Thyroid gland (tissue), 4 donors: ENCODE measurements at places on chromosomes 13 and 19.

DNA sequence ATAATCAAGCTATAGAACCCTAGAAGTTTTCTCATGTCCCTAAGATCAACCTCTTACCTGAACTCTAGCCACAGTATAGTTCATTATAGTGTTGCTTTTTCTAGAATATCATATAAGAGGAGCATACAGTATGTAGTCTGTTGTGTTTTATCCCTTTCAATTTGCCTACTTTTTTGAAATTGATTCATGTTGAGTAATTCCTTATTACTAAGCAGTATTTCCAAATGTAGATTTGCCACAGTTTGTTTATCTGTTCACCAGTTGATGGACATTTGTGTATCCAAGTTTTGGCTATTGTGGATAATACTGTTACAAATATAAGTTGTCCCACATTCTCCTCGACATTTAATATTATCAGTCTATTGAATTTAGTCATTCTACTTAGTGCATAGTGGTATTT is 138.0 kb downstream of the LMO7 start:
- DNase-seq: no peak

DNA sequence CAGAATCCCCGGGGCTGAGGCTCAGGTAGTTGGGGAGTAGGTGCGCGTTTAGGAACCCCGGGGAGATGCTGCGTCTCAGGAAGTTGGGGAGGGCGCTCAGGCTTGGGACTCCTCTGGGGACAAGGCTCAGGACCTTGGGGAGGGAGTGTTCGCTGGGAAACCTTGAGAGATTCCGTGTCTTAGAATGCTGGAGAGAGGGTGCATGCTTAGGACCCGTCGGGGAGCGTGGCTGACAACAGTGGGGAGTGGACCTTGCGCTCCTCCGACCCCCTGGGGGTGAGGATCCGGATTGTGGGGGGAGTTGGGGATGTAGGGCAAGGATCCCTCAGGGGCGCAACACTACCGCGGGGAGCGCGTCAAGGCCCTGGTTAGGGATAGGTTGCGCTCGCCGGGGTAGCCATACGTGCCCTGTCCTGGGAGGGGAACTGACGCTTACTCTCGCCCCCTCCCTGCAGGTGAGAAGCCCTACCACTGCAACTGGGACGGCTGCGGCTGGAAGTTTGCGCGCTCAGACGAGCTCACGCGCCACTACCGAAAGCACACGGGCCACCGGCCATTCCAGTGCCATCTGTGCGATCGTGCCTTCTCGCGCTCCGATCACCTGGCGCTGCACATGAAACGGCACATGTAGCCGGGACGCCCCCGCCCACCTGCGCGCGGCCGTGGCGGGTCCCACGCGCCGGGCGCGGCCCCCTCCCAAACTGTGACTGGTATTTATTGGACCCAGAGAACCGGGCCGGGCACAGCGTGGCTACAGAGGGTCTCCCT is 2.0 kb downstream of the KLF2 start:
- no peak for DNase-seq

- DNase-seq: peak; percentile 85
These were observed 47.3 kb upstream of the SHKBP1 start for GRCh38 chr19:40529093-40529954.

DNA sequence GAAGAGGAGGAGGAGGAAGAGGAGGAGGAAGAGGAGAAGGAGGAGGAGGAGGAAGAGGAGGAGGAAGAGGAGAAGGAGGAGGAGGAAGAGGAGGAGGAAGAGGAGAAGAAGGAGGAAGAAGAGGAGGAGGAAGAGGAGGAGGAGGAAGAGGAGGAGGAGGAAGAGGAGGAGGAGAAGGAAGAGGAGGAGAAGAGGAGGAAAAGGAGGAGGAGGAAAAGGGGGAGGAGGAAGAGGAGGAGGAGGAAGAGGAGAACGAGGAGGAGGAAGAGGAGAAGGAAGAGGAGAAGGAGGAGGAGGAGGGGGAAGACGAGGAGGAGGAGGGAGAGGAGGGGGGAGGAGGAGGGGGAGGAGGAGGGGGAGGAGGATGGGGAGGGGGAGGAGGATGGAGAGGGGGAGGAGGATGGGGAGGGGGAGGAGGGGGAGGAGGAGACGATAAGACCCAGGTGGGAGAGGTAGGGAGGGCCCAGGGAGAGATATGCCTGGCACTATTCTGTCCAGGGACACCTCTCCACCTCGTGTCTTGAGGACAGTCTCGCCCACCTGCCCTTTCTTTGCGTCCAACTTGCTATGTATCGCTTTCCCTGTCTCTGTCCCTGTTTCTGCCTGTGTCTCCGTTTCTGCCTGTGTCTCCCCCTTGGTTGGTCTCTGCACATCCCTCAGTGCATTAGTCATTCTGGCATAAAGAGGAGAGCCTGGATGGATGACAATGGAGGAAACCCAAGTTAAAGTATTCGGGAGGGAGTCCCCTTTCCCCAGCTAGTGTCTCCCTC is 7.1 kb upstream of the KLK5 start:
- no peak for DNase-seq

DNA sequence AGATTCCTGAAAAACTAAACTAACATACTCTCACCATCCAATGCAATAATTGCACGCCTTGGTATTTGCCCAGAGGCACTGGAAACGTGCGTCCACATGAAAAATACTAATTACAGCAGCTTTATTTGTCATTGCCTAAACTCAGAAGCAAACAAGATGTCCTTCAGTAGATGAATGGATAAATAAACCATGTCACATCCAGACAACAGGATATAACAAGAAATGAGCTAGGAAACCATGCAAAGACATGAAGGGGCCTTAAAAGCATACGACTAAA is 25.0 kb downstream of the ELL start:
- no peak for DNase-seq

DNA sequence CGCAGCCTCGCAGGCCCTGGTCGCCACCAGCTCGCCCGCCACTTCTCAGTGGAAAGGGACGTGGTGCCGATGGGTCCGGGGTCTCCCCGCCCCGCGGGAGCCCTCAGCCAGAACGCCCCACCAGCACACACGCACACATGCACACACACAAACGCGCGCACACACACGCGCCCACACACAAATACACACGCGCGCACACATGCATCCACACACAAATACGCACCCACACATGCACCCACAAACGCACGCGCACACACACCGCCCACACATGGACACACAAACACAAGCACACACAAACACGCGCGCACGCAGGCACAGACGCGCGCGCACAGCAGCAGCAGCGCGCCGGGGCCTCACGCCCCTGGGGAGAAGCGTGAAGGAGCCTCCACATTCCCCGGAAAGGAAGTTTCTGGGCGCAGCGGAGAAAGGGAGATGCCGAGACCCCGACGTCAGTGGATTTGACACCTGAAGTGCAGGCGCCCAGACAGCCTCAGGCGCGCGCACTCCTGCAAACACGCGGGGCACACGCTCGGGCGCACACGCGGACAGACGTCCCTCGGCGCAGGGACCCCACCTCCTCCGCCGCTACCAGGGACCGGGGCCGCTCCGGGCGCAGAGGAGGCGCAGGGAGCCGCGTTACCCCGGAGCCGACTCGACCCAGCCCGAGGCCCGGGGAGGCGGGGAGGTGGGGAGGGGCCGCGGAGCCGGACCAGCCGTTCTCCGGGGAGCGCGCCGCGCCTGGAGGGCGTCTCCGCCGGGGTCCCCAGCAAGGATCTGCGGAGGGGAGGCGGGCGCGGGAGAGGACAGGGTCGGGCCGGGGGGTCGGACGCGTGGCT is 622 bp downstream of the RASA3 start:
- peak; percentile 44 for DNase-seq

GRCh38 chr13:48370815-48371214 is 42.1 kb downstream of the LPAR6 start:
- DNase-seq: no peak

- no peak for DNase-seq
These were observed 248.5 kb downstream of the KCTD12 start for GRCh38 chr13:76637641-76638141.

DNA sequence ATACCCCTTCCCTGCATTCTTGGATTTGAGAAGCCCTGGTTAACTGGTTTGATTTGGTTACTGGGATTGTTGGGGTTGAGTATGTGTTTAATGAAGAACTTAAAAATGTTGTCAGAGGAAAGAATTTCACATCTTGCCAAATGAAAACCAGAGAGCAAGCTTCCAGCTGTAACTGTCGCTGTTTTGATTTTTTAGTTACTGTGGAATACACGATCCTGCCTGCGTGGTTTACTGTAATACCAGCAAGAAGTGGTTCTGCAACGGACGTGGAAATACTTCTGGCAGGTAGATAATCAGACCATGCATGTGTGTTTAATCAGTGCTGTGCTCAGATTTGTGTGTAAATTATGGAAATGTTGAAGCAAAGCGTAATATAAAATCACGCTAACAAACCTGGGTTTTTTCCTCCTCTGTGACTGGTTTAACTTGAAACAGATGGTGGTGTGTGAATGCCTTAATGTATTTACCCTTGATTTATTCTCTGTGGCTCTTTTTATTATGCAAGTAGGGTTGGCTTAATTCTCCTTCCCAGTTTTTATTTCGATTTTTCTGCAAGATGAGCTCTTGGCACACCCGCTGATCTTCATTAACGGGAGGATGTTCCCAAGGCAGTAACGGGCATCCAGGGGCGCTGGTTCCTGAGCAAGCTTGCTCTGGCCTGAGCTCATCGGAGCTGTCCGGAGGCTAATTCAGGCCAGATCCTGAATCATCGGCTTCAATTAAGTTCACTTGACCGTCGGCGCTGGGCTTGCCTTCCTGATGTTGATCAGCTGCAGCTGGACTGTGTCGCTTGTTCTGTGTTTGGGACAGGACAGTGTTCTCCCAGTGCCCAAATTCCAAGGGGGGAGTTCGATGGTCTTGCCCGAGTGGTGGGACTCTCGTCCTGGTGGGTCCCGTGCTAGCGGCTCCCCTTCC is 16.0 kb downstream of the UPF1 start:
- no peak for DNase-seq

GRCh38 chr19:41718761-41719160 is 10.3 kb downstream of the CEACAM5 start:
- no peak for DNase-seq

DNA sequence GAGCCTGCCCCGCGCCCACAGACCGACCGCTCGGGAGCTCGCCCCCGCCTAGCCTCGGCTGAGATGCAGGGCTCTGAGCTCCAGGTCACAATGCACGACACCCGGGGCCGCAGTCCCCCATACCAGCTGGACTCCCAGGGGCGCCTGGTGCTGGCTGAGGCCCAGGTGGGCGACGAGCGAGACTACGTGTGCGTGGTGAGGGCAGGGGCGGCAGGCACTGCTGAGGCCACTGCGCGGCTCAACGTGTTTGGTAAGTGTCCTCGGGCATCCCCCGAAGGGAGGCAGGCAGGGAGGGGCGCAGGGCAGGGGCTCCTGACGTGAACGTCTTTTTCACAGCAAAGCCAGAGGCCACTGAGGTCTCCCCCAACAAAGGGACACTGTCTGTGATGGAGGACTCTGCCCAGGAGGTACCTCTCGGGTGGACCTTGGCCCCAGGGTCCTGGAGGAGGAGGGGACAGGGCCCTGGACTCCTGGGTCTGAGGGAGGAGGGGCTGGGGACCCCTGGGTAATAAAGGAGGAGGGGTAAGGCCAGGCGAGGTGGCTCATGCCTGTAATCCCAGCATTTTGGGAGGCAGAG is 3.3 kb downstream of the BCAM start:
- no peak for DNase-seq

DNA sequence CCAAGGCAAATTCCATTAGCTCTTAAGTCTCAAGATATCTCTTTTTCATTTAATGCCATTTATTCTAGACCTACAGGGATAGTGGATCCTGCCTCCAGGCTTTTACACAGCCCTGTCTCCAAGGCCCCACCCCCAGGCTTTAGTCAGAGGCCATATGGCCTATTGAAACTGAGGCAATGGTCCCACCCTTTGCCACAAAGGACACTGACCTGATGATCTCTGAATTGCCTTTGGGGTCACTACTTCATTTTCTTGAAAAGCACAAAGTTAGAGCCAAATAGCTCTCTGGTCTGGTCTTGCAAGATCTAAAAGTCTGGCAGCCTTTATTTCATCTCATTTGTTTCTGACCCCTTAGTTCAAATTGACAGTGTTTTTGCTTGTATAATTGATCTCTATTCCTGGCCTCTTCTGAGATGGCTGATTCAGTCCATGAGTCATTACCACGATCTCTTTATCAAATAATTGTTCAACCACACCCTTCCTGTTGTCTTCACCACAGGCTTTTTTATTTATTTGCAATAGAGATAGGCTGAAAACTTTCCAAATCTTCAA is 209.8 kb downstream of the FGF14 start:
- no peak for DNase-seq

- DNase-seq: no peak
These were observed 472.2 kb downstream of the MYO16 start for GRCh38 chr13:109101550-109102144.

GRCh38 chr13:92804346-92804745 is 422.3 kb upstream of the GPC6 start:
- DNase-seq: no peak

DNA sequence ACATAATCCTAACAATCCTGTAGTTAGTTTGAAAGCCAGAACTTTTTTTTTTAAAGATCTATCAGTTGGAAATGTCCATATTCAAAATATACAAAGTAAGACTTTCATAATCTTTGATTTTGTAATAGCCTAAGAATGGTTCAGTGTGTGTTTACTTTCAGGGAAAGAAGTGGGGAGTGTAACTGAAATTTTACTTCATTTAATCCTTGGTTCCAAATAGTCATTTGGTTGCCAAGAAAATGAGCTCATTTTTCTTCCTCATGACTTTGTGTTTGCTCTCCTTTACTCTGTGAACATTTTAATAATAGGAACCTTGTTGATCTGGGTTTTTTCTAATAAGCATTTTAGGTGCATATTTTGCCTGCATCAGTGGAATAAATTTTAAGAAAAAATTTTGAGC is 278.8 kb downstream of the SLITRK6 start:
- DNase-seq: no peak

- DNase-seq: no peak
These were observed 107.4 kb downstream of the DNAJC3 start for GRCh38 chr13:95784161-95784899.

DNA sequence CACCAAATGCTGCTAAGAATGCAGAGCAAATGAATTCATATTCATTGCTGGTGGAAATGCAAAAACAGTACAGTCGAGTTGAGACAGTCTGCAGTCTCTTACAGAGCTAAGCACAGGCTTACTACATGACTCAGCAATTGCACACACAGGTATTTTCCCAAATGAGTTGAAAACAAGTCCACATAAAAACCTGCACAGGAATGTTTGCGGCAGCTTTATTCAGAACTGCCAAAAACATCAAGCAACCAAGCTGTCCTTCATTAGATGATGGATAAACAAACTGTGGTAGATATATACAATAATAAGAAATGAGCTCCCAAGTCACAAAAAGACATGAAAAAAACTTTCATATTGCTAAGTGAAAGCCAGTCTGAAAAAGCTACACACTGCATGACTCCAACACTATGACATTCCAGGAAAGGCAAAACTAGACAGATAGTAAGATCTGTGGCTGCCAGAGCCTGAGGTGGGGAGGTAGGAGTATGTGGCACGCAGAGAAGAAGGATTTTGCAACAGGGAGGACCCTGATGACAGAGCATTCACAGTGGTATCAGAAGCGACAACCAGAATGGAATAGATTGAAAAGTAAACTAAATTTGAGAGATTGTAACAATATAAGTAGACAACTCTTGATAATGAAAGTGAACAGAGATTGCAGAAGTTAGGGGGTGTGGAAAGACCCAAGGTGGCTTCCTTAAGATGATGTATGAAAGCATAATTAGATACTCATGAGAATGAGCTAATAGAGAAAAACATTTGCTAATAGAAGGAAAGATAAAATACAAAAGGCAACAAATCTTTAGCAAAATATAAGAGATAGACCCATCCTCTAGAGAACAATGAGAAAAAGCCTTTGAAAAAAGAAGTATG is 52.7 kb downstream of the TSC22D1 start:
- DNase-seq: no peak
